Activated CD4-positive, alpha-beta T cell treated with anti-CD3 and anti-CD28 coated beads, Interleukin-2, amount 10 ng/mL, durations not matched to agents 7 days and 5 days (primary cell): ENCODE measurements at places on chromosomes 4 and X. TPM values are rescaled to one million over a fixed set of nuclear protein-coding genes. Genes with fewer than 3 reads are reported as not detected.

DNA sequence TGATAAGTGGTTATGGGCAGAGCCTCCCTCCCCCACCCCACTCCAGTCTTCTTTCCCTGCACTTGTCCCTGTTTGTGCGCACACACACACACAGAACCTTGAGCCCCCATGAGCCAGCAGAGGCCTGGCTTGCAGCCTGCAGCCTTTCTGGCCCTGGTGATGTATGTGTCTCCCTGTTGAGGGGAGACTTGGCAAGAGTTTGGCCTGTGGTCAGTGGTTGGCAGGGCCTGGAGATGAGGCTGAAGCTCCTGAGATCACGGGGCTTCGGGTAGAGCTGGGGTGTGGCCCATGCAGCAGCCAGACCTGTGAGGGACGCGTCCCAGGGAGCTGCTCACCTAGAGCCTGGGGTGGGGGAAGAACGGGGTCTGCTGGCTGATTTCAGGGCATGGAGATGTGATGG is 2.3 kb downstream of the GPR173 start:
- H3K27me3 ChIP-seq: peaks cover 6% of the 10 kb centered on the region
- H3K27ac ChIP-seq: no peak overlapping the region
- H3K4me1 ChIP-seq: no peaks in the 10 kb centered on the region

GRCh38 chrX:40147126-40147952 is 49.6 kb upstream of the BCOR start:
- no peak overlapping the region for H3K27ac ChIP-seq
- no peaks in the 10 kb centered on the region for H3K27me3 ChIP-seq
- no peak for DNase-seq
- no peaks in the 10 kb centered on the region for H3K36me3 ChIP-seq
- H3K4me1 ChIP-seq: peaks cover 14% of the 10 kb centered on the region
- H3K4me3 ChIP-seq: no peak overlapping the region

DNA sequence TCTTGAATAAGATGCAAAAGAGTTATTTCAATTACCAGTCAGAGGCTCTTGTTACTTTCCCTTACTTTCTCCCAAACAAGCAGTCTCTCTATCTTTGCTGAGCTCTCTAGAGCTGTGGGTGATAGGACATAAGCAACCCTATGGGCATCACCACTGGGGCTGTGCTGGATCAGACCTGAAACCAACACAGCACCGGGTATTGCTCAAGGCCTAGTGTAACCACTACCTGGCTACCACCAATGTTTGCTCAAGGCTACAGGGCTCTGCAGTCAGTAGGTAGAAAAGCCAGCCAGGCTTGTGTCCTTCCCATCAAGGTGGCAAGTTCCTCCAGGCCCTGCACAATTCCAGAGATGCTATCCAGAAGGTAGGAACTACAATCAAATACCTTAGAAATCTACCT is 35.3 kb upstream of the AGTR2 start:
- DNase-seq: no peak
- no peaks in the 10 kb centered on the region for H3K4me1 ChIP-seq
- H3K36me3 ChIP-seq: no peaks in the 10 kb centered on the region
- no peaks in the 10 kb centered on the region for H3K27me3 ChIP-seq
- no peak overlapping the region for H3K27ac ChIP-seq

HTR2C gene
- not detected for total RNA-seq

GNRHR gene
- not detected for total RNA-seq
